ENCODE measurements at places on chromosomes 12 and 14.

DNA sequence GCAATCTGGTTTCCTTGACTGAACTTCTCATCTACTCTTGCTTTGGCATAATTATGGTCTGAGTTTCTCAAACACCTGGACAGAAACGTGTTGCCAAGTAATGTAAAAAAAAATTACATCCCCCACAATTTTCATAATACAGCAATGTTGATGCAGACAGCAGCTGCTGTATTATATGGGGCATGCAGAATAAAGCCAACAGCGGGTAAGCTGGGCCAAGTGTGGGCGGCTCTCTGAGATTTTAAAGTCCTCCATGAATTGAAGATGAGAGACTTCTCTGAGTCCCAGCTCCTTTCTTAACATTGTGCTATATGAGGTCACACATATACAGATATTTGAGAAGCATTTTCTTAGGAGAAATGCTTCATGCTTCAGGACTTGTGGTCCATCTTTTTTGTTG, 881.2 kb downstream of the GALC start:
- DNase-seq: no peak

- no peak for DNase-seq
Observed at GRCh38 chr12:104656383-104656782, 199.6 kb downstream of the CHST11 start.

GRCh38 chr12:96343347-96343954, 56.8 kb downstream of the CDK17 start:
- peak; percentile 31 for DNase-seq

GRCh38 chr14:74583689-74584434, 28.2 kb downstream of the LTBP2 start:
- DNase-seq: no peak

DNA sequence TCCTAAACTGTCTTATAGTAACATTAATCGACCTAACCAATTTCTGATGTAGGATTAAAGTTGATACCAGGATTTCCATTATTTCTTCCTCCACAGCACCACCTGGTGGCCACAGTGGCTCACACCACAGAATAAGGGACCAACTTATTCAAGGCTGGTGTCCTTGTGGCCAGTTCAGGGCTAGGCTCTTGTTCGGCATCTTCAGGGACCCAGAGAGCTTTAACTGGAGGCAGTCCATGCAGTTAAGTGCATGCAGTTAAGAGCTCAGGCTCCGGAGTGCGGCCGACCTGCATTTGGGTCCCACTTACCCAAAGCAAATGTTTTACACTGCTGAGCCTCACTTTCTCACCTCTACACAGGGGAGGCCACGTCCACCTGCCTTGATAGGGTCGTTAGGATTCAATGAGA, 42.0 kb upstream of the GPR68 start:
- peak; percentile 85 for DNase-seq

DNA sequence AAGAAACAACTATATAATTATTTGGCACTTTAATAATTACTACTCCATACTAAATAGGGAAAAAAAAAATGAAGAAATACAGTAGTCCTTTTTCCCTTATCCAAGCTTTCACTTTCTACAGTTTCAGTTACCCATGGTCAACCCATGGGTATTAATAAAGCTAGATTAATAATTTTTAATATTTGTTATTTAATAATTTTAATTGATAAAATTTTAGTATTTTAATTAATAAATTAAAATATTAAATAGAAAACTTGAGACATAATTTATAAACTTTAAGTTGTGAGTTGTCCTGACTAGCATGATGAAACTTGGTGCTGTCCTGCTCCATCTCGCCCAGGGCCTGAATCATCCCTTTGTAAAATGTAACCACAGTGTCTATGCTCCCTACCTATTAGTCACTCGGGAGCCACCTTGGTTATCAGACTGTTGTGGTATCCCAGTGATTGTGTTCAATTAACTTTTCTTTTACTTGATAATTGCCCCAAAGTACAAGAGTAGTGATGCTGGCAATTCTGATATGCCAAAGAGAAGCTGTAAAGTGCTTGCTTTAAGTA, 71.8 kb downstream of the PAWR start:
- no peak for DNase-seq

- no peak for DNase-seq
Observed at GRCh38 chr12:75322464-75322863, 7.7 kb downstream of the CAPS2 start.

- DNase-seq: no peak
Observed at GRCh38 chr14:105980224-105980623, 453.8 kb downstream of the TMEM121 start.

DNA sequence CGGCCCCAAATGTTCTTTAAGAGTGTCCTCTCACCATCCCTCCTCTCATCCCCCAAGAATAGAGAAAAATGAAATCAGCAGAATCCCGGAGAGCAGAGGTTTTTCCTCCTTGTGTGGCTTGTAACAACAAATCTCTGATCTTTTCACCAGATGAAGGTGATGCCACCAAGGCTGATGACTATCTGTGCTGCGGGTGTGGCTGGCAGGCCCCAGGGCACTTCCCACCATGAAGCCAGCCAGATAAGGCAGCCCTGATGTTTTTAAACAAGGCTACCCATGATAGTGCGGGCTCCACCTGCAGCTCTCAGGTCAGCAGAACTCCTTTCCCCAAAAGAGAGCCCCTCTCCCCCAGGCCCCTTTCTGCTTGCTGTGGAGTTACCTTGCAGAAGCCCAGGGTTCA, 58.0 kb upstream of the PARP11 start:
- DNase-seq: no peak

Data from GM13977 (cell line).